ENCODE measurements at places on chromosomes 12 and 14.

- no peak for DNase-seq
These were observed 47.6 kb downstream of the NINJ2 start for GRCh38 chr12:615620-616019.

DNA sequence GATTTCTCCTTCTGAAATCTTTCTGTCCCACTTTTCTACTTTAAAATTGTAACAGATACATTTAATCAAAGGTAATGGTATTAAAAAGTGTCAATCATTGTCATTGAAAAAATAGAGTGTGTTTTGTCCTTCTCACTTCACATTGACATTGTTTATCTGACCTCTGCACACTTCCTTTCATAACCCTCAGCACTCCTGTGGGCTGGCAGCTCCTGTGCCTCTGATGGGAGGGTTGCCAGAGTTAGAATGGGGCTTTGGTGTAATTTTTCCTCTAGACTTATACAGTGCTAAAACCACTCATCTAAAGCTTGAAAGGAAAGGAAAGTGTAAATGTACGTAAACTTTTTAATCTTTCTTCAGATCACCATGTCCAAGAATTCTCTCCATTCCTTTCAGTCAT is 23.7 kb downstream of the KCNA1 start:
- no peak for DNase-seq

DNA sequence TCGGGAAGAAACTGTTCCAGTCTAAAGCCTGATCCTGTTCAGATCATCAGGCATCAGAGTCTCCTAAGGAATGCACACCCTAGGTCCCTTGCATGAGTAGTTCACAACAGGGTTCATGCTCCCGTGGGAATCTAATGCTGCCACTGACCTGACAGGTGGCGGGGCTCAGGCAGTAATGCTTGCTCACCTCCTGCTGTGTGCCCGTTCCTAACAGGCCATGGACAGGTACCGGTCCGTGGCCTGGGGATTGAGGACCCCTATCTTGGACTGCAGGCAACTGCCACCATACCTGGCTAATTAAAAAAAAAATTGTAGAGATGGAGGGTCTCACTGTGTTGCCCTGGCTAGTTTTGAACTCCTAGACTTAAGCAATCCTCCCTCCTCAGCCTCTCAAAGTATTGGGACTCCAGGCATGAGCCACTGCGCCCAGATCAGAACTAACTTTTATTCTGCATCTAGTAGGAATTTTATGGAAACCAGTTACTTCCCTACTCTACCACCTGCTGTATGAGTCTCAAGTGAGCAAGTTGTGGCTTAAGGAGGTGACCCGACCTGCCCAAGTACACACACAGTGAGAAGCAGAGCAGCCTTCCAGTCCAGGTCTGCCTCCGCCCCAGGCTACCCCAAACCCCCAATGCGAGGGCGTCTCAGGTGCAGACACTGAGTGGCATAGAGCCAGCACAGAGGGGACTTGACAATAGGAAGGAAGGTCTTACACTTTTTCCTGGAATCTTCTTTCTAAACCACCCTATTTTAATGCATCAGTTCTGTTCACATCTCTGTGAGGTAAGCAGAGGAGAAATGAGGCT is 2.5 kb upstream of the PAPLN start:
- DNase-seq: no peak

GRCh38 chr14:64681796-64682710 is 22.2 kb upstream of the PLEKHG3 start:
- peak; percentile 93 for DNase-seq

DNA sequence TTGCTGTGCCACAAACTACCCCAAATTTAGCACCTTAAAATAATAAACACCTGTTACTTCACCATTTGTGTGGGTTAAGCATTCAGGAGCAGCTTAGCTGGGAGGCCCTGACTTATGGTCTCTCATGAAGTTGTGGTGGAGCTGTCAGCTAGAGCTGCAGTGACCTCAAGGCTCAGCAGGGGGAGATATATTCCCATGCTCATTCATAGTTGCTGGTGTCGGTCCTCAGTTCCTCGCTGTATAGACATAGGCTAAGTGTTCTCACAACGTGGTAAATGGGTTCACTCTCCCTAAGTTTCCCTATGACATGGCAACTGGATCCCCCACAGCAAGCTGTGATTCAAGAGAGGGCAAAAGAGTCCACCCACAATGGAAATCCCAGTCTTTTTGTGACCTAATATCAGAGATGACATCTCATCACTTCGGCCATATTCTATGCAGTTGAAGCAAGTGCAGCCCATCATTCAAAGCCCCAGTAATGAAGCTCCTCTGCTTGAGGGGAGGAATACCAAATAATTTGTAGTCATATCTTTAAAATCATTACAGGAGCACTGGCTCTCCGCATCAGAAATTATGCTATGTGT is 41.1 kb downstream of the PRB3 start:
- peak; percentile 65 for DNase-seq

GRCh38 chr12:93441081-93441616 is 598 bp downstream of the UBE2N start:
- peak; percentile 69 for DNase-seq

GRCh38 chr12:88518863-88519403 is 61.3 kb downstream of the KITLG start:
- DNase-seq: no peak

- no peak for DNase-seq
These were observed 103.6 kb upstream of the CPM start for GRCh38 chr12:69036533-69036932.
